Cortex of kidney (tissue), 1 donor: ENCODE measurements at places on chromosomes 2 and 18.

- no peak for DNase-seq
These were observed 1.5 kb downstream of the ACSL3 start for GRCh38 chr2:222862106-222862908.

DNA sequence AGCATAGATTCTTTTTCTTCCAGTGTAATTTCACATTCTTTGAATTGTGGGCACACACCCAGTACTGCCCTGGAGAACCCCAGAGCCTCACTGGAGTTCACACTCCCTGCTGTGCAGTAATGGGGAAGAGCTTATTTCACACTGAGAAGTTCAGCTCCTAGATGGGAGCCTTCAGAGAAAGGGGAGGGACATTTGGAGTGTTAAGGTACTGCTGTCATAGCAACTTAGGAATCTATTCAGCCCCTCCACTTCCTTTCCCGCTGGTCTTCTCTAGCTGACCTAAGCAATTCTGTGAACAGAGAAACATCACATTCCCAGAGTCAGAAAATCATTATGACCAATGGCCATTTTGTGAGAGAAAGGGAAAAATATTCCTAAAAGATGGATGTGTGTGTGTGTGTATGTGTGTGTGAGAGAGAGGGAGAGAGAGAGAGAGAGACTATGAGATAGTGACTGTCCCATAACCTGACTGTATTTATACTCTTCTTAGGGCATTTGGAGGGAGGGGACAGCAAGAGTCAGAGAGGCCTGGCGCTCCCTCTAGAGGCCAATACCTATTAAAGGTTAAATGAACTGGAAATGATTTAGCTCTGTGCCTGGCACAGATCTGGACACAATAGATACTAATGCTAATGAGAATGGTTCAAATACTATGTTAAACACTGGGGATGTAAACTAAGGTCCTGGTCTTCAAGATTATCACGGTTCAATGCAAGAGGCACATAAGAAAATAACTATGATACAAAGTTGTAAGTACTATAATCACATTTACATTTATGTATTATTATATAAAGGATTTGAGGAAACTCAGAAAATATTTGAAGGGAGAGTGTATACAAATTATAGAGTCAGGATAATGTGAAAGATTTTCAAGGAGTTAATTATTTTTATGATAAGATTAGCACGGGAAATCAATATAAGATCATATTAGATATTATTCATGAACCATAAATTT, 41.5 kb upstream of the RPE start:
- no peak for DNase-seq

- DNase-seq, result no peak
These were observed 329.6 kb upstream of the MAP2 start for GRCh38 chr2:209094221-209094620.

- DNase-seq, result no peak
These were observed 14.8 kb downstream of the CERKL start for GRCh38 chr2:181642086-181642485.

DNA sequence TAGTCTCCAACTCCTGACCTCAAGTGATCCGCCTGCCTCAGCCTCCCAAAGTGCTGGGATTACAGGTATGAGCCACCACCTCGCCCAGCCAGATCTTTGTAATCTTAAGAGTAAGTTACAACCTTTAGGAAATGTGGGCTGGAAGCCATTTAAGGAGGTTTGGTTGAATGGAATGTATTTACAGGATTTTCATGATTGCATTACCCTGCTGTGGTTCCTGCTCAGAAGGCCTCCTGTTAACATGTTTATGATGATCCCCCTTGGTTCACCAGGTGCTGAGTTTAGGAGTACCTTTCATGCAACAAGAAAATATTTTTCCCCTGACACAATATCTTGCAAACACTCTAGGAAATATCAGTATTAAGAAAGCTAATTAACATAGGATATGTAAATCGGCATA, 187.4 kb upstream of the SH3BP4 start:
- DNase-seq, result no peak

DNA sequence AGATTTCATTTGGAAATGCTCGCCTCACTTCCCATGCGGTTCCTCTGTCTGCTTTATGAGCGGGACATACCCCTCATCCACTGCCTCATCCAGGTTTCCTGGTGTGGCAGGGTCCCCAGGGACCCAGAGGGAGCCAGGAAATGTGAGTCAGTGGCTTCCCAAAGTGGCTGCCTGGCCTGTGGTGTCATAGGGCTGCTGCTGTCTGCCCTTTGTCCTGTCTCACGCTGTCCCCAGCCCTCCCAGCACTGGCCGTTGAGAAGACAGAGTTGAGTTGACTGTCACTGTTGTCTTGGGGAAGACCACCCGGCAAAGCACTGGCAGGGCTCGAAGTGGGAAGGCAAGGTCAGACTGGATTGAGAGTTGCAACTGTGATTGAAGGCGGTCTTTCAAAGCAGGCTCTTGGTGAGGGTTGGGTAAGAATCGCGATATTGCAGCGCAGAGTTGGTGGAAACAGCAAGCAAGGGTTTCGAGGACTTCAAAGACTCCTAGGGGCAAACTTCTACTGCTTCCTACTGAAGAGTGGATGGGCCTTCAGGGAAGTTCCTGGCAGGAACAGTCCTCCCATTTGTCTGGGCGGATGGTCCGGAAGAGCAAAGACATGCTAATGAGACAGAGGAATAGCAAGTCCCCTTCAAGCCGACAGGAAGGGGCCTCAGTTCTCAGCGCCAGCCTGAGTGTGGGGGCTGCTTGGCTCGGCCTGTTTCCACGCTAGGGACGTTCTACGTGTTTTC, 33.9 kb downstream of the RAB31 start:
- DNase-seq, result no peak

GRCh38 chr18:2970772-2971659, 41.9 kb downstream of the LPIN2 start:
- no peak for DNase-seq

- DNase-seq, result no peak
These were observed 33.5 kb downstream of the LGALSL start for GRCh38 chr2:64487256-64488049.

DNA sequence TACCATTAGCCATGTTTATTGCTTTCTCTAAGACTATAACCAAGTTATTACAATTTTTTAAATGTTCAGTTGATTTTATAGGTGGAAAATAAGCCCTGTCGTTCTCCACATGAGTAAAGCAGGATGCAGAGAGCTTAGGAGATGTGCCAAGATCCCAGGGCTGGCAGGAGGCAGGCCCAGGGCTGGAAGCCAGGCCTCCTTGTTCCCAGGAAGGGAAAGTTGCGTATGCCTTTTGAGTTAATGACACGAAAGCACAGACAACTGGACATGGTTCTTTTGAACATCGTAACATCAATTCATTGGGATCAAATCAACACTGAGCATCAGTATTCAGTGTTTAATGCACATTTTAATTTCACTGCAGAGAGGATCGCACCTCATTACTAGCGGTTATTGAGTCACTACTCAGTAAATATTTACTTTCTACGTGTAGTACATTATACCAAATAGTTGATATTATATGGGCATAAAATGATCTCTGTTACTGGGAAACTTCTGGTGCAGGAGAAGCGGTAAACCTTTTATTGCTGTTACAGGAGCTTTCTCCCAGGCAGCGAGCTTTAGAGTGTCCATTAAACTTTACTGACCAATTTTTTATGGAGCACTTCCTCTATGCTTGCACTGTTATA, 60.0 kb downstream of the RNF144A start:
- no peak for DNase-seq

- no peak for DNase-seq
These were observed 254.7 kb downstream of the VAPA start for GRCh38 chr18:10168477-10168876.

- no peak for DNase-seq
These were observed 460.5 kb downstream of the DSC3 start for GRCh38 chr18:30582078-30582477.

- DNase-seq, result no peak
These were observed 1155.4 kb downstream of the BCL11A start for GRCh38 chr2:59398081-59398480.

DNA sequence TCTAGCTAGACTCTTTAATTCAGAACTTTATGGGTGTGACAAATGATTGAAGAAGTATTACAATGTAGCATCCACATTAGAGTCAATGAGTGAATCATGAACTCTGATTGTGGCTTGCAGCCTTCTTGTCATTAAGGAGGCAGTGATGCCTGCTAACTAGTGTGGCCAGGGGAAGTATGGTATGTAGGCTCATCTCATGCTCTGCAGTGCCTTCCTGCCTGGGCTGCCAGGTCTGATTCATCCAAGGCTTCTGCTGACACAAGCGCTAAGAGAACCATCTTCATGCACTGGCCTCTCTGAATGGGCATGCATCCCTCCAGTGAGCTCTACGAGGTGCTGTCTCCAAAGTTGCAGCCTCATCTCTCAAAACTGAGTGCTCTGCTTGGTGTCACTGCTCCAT, 144.3 kb downstream of the MTCL1 start:
- DNase-seq, result no peak

DNA sequence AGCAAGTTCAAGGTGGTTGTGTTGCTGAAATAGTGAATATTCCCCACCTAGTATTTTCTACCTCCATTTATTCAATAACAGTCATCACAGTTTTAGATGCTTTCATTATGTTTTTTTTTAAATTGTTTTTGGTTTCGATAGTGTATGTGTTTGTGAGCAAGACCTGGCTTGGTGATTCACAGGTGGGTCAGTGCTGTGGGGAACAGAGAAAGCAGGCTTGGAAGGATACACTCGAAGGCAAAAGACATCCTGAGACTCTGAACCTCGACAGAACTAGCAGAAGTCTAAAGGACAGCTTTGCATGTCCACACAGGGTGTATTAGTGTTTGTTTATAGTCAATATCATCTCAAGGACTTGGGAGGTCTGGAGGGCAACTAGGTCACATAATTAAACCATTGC, 551.5 kb downstream of the RIT2 start:
- no peak for DNase-seq

GRCh38 chr2:101231240-101231639, 21.4 kb upstream of the CNOT11 start:
- DNase-seq, result no peak

DNA sequence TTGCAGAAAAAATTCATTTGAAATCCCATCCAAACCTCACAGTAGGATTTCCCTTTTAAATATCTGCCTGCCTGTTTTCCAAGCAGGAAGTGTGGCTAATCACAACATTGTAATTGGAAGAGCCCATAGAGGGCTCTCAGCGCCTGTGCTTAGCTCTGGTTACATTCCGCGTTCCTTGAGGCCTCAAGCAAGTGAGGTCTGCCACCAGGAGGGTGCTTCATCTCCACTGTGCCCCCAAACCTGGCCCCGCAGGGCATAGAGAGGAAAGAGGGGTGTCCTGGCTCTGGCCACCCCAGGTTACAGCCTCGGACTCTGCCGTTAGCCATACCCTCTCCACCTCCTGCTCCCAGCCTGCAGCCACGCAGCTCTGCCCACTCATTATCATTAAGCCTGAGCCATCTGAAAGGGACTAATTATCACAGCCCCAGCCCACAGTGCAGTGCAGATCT, 214.8 kb downstream of the SP3 start:
- no peak for DNase-seq

DNA sequence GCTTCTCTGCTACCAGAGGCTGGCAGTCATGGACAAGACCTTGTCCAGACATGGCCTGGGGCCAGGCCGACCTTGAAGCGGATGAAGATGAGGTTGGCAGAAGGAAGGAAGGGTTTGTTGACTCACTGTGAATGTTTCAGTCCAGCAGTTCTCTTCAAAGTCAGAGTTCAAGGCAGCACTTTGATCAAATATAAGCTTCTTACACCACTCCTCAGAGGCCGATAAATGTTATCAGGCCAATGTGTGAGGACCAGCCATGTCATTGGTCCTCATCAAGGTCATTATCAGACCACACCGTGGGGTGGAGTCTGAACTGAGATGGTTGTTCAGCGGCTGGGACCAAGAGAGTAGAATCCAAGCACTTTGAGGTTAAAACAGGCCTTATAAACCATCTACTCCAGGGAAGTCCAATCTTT, 35.5 kb downstream of the QPCT start:
- DNase-seq, result no peak

GRCh38 chr2:229634601-229635370, 79.6 kb downstream of the DNER start:
- no peak for DNase-seq

DNA sequence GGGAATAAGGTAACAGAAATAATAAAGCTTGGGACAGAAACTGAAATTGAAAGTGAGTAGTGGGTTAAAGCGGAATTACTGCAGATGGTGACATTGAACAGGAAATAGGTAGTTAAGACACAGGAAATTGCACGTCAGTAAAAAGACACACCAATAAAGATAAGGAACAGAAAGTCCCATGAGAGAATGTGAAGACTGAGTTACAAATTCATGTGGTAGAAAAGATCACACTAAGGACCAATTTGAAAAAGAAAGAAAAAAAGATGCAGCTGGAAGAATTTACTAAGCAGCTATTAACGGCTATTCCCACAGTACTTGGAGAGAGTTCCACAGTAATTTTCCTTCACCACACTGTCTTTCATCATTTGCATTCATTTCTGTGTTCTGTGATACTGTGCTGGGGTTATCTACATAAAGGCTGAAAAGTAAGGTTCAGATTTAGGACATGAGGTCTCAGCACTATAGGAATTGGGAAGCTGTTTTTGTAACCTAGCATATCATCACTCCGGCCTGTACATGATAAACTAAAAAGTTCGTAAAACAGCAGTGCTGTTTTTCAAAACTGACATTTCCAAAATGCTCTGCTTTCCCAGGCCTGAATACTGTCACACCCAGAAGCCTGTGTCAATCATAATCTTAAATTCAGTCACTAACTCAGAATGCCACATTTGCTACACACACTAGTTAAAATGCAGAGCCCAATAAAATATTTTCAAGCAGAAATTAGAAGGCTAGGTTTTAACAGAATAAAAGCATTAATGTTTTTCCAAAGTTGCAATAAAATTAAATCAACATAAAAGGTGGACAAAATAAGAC, 42.9 kb downstream of the SRBD1 start:
- no peak for DNase-seq

DNA sequence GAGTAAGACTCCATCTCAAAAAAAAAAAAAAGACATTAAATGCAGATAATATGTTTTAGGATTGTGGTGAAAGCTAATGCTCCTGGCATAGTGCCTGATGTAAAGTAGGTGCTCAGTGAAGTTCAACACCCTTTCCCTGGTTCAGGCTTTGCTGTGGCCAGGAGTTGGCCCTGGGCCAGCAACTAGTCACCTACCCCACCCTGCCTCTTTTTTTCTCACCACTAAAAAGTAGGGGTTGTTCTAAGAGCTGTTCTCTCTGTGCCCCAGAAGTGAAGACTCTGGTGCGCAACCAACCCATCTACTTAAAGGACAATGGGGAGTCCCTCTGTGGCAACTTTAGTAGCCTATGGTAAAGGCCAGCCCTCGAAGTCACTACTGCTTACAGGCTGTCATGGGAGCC, 75.9 kb downstream of the DNMT3A start:
- no peak for DNase-seq
